ENCODE measurements at places on chromosomes 2 and 18.

DNA sequence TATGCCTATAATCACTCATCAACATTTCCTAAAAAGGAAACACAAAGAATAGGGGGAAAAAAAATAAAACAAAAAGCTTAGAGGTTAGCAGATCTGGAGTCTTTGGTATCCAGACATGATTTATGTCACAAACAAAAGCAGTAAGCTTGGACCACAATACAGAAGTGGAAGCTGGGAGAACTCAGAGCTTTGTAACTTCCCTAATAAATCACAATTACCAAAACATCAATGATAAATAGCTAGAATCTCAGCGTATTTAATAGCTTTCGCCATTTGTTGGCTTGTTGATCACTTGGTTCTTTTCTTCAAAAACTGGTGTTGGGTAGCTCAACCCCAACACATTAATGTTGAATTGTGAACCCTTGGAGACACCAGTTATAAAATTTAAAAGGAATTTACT is 392.5 kb downstream of the IRS1 start:
- no peak for DNase-seq

- no peak for DNase-seq
Observed at GRCh38 chr2:161122772-161123530, 37.3 kb upstream of the TANK start.

GRCh38 chr18:1045658-1046057 is 141.0 kb downstream of the ADCYAP1 start:
- DNase-seq, result no peak

- no peak for DNase-seq
Observed at GRCh38 chr18:24731158-24731557, 270.7 kb downstream of the HRH4 start.

DNA sequence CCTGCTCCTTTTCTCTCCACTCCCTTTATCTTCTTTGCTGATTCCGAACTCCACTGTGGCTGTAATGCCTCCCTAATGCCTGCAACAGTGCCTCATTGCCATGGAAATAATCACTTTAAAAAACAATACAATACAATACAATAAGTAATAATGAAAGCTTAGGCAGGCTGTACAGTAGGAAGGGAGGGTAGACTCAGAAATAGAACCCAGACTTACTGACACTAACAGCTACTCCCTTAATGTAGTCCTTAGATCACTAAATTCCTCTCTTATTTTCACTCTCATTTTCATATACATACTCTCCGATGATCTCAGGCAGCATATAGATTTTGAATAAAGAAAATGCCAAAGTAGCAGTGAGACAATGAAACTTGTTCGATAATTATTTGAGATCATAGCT is 70.2 kb downstream of the DLGAP1 start:
- no peak for DNase-seq

Data from cortex of kidney (tissue), 1 donor.